ENCODE measurements at places on chromosomes 4 and X.

GRCh38 chrX:113075521-113075920, 234.9 kb upstream of the AMOT start:
- no peak for DNase-seq

GRCh38 chr4:7200801-7201200, 8.5 kb downstream of the SORCS2 start:
- no peak for DNase-seq

DNA sequence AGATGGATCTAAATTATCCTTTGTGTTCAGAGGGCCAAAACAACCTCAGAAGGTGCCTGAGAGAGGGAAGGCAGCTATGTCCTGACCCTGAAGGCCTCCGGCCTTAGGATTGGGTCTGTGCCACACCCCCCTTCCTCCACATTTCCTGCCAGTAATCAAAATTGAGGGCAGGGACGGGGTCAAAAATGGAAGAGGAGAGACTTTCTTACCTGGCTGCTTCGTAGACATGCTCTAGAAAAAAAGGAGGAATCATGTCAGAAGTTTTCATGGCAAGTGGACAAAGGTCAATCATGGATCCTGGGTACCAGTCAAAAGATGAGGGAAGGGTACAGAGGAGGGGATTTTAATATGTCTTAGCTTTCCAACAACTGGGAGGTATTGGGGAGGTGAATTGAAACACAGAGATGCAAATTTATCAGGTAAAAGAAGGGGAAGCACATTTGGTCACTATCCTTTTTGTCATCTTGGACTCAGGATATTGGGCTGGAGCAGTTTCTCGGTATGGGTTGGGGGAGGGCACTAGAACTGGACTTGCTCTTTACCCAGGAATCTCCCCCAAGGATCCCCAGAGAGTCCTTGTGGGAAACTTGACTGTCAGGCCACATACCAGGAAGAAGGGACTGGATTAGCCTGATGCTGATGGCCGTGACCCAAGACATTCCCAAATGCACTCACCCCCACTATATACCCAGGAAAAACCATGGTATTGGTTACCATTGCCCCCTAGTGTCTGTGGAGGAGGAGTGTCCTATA, 17.1 kb downstream of the VSIG4 start:
- no peak for DNase-seq

GRCh38 chr4:78528327-78528726, 23.2 kb upstream of the ANXA3 start:
- no peak for DNase-seq

DNA sequence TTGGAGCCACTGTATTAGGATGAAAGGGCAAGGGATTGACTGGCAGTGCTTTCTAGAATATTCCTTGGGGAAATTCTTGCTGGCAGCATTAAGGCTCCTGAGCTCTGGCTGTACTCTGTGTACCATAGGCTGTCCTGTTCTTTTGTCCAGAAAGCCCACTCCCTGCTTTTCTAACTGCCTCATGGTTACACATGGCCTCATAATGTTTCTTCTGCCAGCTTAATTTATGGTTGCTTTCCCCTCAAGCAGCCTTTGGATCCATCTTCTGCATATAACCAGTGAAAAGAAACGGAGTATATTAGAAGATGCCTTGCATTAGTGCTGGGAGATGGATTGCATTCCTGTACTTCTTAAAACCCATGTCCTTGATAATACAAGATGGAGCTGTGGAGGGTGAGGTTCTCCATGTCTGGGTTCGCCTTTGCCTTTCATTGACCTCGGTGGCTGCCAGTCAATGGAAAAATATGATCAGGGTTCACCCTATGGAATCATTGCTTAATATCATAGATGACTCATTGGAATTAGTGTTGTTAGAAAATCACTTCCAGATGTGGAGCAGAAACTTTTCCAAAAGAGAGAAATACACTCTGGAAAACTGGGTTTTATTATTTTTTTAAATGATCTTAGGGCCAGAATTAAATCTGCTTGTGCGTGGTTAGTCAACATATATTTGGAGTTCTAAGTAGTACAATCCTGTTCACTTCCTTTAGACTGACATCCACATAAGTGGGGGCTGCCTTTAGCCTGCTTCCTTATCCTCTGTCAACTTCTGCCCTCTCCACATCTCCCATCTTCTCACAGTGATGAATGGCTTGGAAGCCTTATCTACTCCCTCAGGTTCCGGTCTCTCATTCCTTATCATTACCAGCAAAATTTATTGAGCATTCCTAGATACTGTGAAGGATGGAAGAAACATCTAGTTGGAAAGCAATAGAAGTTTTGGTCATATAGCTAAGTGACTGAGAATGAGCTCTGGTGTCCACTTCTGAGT, 24.9 kb downstream of the DOCK11 start:
- DNase-seq: no peak

- DNase-seq: no peak
Observed at GRCh38 chr4:183266371-183266770, 53.7 kb downstream of the CLDN22 start.

DNA sequence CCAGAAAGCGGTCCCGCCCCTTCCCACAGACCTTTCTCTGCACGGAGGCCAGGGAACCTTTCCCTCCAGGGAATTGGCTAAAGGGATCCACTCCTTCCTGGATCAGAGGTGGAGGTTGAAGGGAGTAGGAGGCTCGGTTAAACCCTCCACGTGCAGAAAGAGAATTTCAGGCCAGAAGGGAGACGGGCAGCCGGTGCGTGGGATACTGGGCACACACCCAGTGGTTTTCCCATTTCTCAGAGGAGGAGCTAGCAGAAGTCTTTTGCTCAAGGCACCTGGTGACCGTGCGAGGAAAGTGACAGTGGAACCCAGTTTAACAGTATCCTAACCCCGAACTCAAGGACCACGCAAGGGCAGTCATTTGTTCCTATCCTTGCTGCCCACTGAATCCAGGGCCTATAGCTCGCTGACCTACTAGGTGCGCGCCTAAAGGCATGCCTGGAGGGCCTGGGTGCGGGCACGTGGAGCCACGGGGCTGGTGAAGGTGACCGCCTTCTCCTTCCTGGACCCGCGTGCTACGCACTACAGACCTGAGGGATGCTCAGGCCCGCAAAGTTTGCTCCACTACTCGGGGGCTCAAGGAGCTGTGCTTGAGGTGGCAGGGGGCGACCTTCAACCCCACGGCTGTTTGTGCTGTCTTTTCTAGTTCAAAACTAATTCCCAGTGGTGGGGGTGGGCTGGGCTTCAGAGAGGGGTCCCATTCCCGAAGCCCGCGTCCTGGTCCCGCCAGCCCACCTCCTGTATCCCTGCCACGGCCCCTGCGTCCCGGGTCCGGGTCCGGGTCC, 587 bp upstream of the AFF2 start:
- DNase-seq: no peak

DNA sequence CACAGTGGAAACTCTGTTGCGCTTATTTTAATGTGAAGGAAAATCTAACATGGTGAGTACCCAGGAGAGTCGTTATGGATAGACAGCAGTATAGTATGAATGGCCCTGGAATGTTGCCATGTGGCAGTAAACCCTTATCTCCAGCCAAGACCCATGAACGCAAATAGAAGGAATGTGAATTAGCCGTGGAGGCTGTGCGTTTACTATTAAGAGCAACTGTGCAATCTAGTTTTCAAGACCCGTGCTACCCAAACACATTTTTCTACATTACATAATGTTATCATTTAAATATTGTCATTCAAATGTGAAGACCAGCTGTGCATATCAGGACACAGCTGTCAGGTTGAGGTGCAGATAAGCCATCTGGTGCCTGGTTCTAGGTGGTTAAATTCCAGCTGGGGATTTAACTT, 13.3 kb upstream of the AGA start:
- no peak for DNase-seq

Data from activated T-cell treated with anti-CD3 and anti-CD28 coated beads for 24 hours (primary cell).